ENCODE measurements at places on chromosomes 2 and 18. TPM values are rescaled to one million over a fixed set of nuclear protein-coding genes. Genes with fewer than 3 reads are reported as not detected.

- DNase-seq, result no peak
These were observed 254.6 kb upstream of the RND3 start for GRCh38 chr2:150742094-150742493.

DNA sequence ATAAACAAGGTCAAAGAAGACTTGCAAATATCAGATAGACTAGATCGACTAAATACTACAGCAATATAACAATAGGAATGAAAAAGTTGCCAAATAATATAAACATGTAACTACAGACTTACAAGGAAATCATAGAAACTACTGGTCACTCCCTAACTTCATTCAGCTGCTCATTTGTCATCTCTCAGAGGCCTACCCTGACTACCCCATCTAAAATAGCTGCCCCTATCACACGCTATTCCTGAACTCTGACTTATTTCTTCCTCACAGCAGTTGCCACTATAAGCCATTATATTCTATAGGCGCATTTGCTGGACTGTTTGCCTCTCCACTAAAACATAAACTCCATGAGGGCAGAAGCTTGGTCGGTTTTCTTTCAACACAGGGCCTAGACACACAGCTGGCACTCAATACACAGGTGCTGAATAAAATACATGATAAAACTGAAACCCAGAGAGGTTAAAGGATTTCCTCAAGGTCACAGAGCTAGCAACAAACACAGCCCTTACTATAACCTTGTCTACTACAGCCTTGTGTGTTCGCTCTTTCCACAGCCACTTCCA, 1.8 kb downstream of the STRN start:
- no peak for DNase-seq

- DNase-seq, result no peak
These were observed 31.3 kb downstream of the KIAA2012 start for GRCh38 chr2:202104286-202104870.

UGT1A3 gene
- not detected for total RNA-seq

TLX2 gene
- total RNA-seq, result not detected

All from Right ventricle myocardium inferior (tissue), 1 donor.